ENCODE measurements at places on chromosomes 1 and 21.

GRCh38 chr1:22804969-22805671, 94.5 kb downstream of the EPHB2 start:
- DNase-seq = no peak

GRCh38 chr1:41905093-41905675, 13.5 kb downstream of the HIVEP3 start:
- no peak for DNase-seq

DNA sequence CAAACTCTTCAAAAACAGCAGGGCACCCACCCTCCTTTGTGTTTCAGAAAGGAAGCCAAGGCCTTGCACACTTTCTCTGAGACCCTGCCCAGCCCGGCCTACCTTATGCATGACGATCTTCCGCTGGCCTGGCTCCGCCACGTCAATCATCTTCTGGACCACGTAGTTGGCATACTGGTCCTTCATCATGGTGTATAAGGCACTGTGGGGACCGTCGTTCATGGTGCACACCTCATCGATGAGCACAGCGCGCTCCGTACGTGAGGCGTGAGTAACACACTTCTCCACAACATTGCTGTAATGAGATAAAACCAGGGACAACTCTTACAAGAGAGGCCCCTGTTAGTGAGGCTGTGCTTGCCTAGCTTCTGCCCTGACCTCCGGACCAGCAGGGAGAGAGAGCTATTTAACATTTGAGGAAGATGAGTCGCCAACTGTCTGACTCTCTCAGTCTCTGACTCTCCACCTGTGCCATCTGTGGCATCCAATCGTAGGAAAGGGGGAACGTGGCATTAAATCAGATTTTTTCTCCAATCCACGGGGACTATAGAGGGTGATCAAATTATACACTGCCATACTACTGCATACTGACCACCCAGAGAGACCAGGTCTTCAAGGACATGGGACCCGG, 28.1 kb upstream of the SDC3 start:
- DNase-seq = no peak

GRCh38 chr21:41425954-41426675, at the start of gene MX1:
MX1 (plus strand) TSS chr21:41426239; CDS start chr21:41432071, 5,832 bp downstream.
- no peak for DNase-seq

DNA sequence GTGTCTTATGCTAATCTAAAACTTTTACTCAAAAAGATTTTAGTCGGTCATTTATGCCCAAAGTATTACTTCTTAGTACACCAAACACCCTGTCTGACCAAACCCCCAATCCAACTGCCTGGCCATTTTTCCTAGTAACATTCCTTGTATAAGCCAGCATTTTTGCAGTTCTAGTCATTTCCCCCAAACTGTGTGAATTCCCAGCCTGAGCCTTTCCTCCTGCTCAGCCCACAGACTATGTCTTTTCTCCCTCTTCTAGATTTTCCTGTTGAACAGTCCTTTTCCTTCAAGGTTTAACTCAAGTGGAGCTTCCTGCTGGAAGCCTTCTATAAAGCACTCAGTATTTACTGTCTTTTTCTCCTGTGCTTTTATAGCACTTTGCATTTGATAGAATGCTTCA, 843.8 kb downstream of the USP25 start:
- DNase-seq = no peak
